ENCODE measurements at places on chromosomes 1 and 21. TPM values are rescaled to one million over a fixed set of nuclear protein-coding genes. Genes with fewer than 3 reads are reported as not detected.

PEAR1 gene
- 39.8 TPM for total RNA-seq

DNA sequence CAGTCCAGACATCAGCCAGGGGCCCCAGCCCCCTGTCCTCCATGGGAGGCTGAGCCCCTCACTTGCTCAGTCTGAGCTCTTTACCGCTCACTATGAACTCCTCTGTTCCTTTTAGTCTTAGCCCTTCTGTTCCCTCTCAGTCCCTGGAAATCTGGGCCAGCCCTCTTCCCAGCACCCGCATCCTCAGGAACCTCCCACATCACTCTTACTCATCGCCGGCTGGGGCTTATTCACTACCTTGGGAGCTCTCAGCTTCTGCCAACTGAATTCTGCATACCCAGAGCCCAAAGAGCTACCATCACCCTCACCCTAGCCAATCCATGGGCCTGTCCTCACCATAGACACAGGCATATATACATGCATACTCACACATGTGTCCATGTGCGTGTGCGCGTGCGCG is 11.5 kb downstream of the KNCN start:
- DNase-seq, result no peak

- no peak for DNase-seq
Measured at GRCh38 chr21:37197746-37198145, 69.4 kb downstream of the VPS26C start.

DNA sequence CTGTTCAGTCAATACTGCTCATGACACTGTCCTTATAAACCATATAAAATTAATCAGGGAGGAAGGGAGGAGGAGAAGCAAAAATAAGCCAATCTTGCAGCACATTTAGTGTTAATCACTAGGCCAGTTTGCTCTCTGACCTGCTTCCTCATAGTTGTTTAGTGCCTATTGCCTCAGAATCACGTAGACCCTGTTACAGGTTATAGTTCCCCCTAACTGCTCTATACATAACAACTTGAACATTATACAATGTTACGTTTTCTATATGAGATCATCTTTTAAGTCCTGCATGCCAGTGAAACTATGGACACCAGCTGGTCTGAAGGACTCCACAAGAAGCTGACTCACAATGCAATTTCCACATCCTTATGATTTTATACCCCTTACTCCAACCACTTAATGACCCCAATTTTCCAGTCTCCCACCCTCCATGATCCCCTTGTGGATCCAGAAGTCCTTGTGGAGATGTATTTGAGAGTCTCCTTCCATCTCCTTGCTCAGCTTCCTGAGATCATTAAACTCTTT is 34.9 kb upstream of the TACSTD2 start:
- DNase-seq, result no peak

DNA sequence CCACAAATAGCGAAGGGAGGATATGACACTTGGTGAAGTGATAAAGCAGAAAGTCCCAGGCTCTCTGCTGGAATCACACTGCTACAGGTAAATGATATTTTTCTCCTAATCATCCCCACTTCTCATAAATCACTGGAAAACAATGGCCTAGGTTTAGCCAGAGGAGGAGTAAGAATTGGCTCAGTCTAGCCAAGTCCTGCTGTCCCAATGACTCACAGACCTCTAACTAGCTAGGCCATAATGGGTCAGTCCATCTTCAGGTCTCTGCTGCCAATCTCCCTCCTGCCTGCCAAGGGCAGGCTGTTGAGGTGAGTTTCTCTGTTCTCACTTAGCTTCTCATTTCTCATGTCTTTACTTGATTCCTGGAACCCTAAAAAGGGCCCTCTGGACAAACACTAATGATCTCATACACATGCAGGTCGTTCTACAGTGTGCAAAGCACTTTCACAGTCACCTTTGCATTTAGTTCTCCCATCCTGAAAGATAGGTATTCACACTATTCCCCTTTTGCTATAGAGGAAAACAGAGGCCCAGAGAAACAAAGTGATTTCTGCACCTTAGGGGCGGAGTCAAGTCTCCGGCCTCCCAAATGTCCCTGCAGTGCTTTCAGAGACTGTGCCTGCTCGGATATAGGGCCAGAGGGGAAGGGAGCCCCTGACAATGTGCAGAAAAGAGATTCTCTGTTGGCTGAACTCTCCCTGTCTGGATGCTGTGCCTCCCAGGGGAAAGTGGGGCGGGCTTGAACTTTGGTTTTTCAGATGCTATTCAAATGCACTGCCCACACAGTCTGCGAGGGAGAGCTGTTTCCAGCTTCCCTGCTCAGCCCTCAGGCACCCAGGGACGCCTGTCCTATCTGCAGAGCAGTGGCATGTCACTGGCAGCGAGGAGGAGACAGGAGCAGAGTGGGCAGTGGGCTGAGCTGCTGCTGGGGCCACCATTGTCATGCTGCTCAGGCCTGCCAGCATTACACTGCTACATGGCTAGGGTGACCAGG is 3.9 kb upstream of the CDK18 start:
- DNase-seq, result no peak

- no peak for DNase-seq
Measured at GRCh38 chr1:163083690-163084089, 14.5 kb downstream of the RGS4 start.

DCST1 gene
- not detected for total RNA-seq

DNA sequence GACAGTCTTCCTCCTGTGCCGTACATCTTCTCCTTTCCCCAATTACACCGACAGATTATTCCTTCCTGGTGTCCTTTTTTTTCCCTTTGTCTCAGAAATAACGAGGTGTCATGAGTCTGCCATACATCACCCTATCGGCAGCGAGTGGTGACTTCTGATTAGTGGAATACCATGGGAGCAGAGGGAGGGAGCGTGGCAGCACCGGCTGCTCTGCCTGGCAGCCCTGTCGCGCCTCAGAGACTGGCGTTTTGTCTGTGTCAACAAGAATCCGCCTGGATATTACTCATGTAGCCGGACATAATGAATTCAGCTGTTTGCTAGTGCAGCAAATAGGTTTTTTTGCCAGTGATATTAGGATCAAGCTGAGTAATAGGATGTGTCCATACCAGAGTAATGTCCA is 51.8 kb downstream of the UTP25 start:
- no peak for DNase-seq

ZFP69B gene
- total RNA-seq, result 3.8 TPM

GRCh38 chr1:19073311-19074186 is 117.1 kb upstream of the IFFO2 start:
- no peak for DNase-seq

Data from ascending aorta (tissue), 2 donors.